ENCODE measurements at places on chromosomes 3 and 15. TPM values are rescaled to one million over a fixed set of nuclear protein-coding genes. Genes with fewer than 3 reads are reported as not detected.

The ZNF860 gene
- 3.6 TPM for total RNA-seq

The SPESP1 gene
- 2.1 TPM for total RNA-seq

The GOLGA8T gene
- total RNA-seq: not detected

The COL6A6 gene
- not detected for total RNA-seq

The KBTBD13 gene
- total RNA-seq: not detected

The IQCH gene
- total RNA-seq: 2.4 TPM

The MINAR1 gene
- total RNA-seq: 1.1 TPM

The C3orf49 gene
- not detected for total RNA-seq

The LINGO1 gene
- total RNA-seq: not detected

The ASB14 gene
- not detected for total RNA-seq

All from thoracic aorta endothelial cell (primary cell).